Kidney (tissue), 22 donors: ENCODE measurements at places on chromosomes 6 and 20. TPM values are rescaled to one million over a fixed set of nuclear protein-coding genes. Genes with fewer than 3 reads are reported as not detected.

PCK1 gene
- 29.7 TPM for total RNA-seq

ZNF341 gene
- total RNA-seq, result 2.6 TPM

COL9A3 gene
- total RNA-seq, result 4.3 TPM

- no peak overlapping the region for H3K27ac ChIP-seq
- H3K4me3 ChIP-seq, result no peak overlapping the region
Measured at GRCh38 chr6:158795516-158795915, 23.7 kb downstream of the EZR start.

DNA sequence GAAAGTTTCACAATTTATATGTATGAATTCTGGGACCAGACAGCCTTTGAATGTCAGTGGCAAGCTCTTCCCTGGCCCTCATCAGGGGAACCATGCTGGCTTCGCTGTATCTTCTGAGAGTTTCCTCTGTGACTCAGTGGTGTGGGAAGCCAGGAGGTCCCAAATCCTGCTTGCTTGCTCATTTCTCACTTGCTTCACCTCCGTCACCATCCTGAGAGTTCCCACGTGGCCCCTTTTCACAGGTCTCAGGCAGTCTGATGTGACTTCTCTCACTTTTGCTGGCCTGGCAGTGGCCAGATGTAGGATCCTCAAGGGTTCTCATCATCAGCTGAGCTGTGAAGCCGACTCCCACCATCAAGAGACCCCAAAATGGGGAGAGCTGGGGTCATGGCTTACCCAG is 28.4 kb upstream of the RIN2 start:
- DNase-seq, result no peak
- no peak overlapping the region for H3K4me3 ChIP-seq
- no peaks in the 10 kb centered on the region for H3K27me3 ChIP-seq

GRCh38 chr6:70985156-70985555 is 28.3 kb upstream of the B3GAT2 start:
- no peak for DNase-seq
- H3K27ac ChIP-seq, result no peak overlapping the region
- H3K4me3 ChIP-seq, result no peak overlapping the region
- H3K27me3 ChIP-seq, result no peaks in the 10 kb centered on the region
- H3K36me3 ChIP-seq, result no peaks in the 10 kb centered on the region
- H3K4me1 ChIP-seq, result no peaks in the 10 kb centered on the region

GRCh38 chr6:161511447-161512095 is 237.7 kb upstream of the AGPAT4 start:
- no peak for DNase-seq
- no peaks in the 10 kb centered on the region for H3K36me3 ChIP-seq
- H3K4me3 ChIP-seq, result no peak overlapping the region
- H3K4me1 ChIP-seq, result no peaks in the 10 kb centered on the region

DNA sequence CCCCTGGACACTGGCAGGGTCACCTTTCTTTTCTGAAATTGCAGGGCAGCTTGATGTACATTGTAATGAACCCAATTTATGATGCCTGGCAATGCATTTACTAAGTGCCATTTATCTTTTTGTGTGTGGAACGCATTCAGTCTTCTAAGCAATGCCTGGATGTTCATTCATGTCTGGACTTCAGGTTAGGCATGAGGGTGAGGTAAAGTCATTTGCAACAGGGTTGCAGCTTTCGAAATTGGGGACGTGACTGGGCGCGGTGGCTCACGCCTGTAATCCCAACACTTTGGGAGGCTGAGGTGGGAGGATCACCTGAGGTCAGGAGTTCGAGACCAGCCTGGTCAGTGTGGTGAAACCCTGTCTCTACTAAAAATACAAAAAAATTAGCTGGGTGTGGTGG is 134.6 kb downstream of the SOX4 start:
- no peaks in the 10 kb centered on the region for H3K27me3 ChIP-seq
- H3K27ac ChIP-seq, result no peak overlapping the region
- H3K4me3 ChIP-seq, result no peak overlapping the region
- DNase-seq, result no peak

DNA sequence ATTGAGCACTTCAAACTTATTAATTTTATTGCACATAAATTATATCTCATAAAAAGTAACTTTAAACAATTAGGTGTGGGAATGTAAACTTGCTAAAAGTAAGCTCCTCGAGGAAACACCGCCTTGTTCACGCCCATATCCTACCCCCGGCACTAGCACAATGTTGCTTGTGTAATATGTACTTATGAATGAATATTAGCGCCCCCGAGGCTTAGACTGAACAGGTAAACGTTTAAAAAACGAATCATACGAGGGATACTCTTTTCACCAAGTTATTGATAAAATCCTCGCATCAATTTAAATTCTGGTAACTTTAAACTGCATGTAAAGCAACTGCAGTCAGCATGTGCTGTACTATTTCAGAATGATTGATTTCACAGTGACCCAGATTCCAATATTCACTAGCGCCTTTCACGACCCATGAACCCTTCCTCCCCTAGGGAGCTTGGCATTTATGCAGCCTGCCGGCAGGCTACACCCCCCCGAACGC is 637 bp downstream of the TFB1M start:
- no peaks in the 10 kb centered on the region for H3K27me3 ChIP-seq
- DNase-seq, result peak; percentile 62
- peak overlapping the region; percentile 99 for H3K4me3 ChIP-seq
- H3K4me1 ChIP-seq, result no peaks in the 10 kb centered on the region
- H3K27ac ChIP-seq, result peak overlapping the region; percentile 68

DNA sequence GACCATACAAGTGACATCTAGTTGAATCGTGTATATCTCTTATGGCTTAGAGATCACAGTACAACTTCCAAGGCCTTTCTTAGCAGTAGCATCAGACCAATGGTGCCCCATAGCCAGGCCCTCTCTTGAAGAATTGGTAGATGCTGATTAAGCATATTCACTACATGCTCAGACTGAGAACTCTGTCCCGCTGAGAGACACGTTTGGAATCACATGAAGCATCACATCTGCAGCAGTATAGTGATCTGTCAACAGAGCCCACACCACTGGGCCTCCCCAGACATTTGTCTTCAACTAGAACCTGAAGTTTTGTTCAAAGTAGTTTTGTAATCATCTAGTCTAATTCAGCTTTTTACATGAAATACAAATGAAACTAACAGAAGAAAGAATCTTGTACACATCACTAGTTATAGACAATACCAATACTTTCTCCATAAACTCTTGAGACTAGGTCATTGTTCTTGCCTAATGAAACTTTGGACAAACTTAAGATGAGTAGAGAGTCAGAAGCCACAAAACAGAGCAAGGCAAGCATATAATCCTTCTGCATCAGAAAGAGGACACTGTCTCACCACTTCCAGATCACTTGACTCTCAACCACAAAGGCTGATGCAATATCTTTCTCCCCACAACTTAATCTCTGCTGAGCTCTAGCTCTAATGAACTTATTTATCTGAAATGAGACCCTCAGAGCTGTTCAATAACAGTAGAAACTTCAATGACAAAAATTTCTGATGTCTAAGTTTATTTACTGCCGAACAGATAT is 182.7 kb downstream of the TBX18 start:
- H3K27ac ChIP-seq, result no peak overlapping the region
- H3K4me1 ChIP-seq, result no peaks in the 10 kb centered on the region
- H3K4me3 ChIP-seq, result no peak overlapping the region
- no peak for DNase-seq
- no peaks in the 10 kb centered on the region for H3K27me3 ChIP-seq
- H3K36me3 ChIP-seq, result no peaks in the 10 kb centered on the region

- no peaks in the 10 kb centered on the region for H3K4me1 ChIP-seq
- no peaks in the 10 kb centered on the region for H3K36me3 ChIP-seq
- DNase-seq, result no peak
Measured at GRCh38 chr6:56760842-56761241, 118.2 kb upstream of the DST start.

- H3K36me3 ChIP-seq, result no peaks in the 10 kb centered on the region
- no peak for DNase-seq
- no peaks in the 10 kb centered on the region for H3K27me3 ChIP-seq
- H3K4me3 ChIP-seq, result no peak overlapping the region
- H3K27ac ChIP-seq, result no peak overlapping the region
Measured at GRCh38 chr20:38249536-38250310, 10.8 kb downstream of the KIAA1755 start.

DNA sequence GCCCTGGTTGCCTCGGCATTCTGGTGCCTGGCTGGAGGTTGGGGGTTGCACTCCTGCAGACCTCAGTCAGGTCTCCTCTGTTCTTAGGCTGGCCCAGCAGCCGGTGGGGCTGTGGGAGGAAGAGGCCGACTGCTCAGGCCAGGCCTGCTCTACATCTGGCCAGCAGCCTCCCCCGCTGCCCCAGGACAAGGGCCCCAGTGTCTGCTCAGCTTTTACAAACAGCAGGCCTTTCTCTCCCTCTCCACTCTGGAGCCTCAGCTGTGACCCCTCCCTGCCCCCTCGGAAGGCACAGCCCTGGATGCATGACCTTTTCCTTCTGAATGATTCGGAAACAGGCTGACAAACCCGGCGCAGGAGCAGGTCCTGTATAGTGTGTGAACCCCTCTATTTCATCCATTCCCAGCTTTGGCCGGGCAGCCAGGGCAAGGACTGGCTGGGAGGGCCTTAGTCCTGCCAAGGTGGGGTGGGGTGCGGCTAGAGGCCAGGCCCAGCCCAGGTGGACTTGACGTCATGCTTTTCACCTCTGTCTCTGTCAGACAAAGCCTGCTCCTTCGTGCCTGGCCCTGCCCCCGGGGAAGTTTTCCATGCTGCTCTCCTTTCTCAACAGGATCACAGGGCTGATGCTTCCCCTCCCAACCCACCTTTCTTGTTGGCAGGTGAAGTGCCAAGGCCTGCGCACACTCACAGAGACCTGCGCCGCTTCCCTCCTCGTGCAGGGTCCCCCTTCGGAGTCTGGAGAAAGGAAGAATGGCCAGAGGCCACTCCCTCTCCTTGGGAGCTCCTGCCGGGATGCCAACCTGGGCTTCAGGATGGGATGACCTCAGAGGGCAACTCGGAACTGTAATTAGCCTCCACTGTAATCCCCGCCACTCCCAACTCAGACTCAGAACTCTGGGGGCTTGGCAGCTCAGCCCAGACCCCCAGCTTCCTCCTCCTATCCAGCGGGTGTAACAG is 10.1 kb upstream of the ITPR3 start:
- no peak overlapping the region for H3K4me3 ChIP-seq
- H3K27me3 ChIP-seq, result no peaks in the 10 kb centered on the region
- no peaks in the 10 kb centered on the region for H3K36me3 ChIP-seq
- H3K4me1 ChIP-seq, result no peaks in the 10 kb centered on the region
- peak; percentile 66 for DNase-seq

DNA sequence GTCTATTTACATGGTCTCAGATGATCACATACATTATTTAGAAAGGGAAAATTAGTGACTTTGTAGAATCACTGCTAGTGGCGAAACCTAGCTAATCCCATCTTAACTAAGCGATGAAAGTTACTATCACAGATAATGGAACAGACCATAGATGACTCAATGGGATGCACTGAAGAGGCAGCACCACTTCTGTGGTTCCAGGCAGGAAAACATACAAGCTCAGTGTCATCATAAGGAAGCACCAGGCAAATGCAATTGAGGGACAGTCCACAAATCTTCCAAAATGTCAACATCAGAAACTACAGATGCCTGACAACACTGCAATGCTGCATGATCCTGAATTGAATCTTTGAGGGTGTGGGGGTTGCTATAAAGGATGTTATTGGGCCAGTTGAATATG is 15.9 kb upstream of the SNAI1 start:
- no peaks in the 10 kb centered on the region for H3K27me3 ChIP-seq
- no peak overlapping the region for H3K27ac ChIP-seq
- H3K4me3 ChIP-seq, result no peak overlapping the region
- DNase-seq, result no peak

GRCh38 chr6:164928057-164928727 is 381.2 kb downstream of the C6orf118 start:
- peak overlapping the region; percentile 60 for H3K4me3 ChIP-seq
- H3K36me3 ChIP-seq, result no peaks in the 10 kb centered on the region
- no peaks in the 10 kb centered on the region for H3K4me1 ChIP-seq
- H3K27ac ChIP-seq, result no peak overlapping the region
- H3K27me3 ChIP-seq, result no peaks in the 10 kb centered on the region
- DNase-seq, result no peak

GRCh38 chr20:62754122-62754990 is 41.9 kb upstream of the MRGBP start:
- H3K27me3 ChIP-seq, result no peaks in the 10 kb centered on the region
- no peak overlapping the region for H3K27ac ChIP-seq
- no peaks in the 10 kb centered on the region for H3K4me1 ChIP-seq

- H3K36me3 ChIP-seq, result no peaks in the 10 kb centered on the region
- no peak for DNase-seq
- no peaks in the 10 kb centered on the region for H3K27me3 ChIP-seq
- peak overlapping the region; percentile 38 for H3K4me3 ChIP-seq
- H3K4me1 ChIP-seq, result peaks cover 28% of the 10 kb centered on the region
Measured at GRCh38 chr6:35600659-35601125, 88.0 kb upstream of the TULP1 start.

DNA sequence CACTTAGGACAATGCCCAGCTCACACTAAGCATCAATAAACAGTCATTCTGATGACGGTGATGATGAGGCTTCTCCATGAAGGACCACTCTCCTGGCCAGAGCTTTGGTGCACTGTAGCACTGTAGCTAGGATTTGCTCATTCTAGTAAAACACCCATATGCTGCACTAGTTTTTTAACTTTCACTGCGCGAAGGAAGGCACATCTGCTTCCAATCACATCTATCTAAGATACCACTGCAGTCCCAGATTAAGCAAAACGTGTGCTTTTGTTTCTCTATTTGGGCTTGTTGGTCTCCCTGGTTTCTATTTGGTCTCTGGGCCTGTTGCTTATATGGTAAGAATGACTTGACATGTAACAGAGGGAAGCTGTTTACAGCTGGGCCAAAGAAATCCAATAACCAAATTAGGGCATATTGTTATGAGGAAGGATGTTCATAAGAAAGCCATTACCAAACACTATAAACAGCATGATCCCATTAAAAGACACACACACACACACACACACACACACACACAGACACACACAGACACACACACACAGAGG is 62.4 kb downstream of the FAM229B start:
- no peak overlapping the region for H3K4me3 ChIP-seq
- H3K27me3 ChIP-seq, result no peaks in the 10 kb centered on the region
- peak overlapping the region; percentile 41 for H3K27ac ChIP-seq
- no peaks in the 10 kb centered on the region for H3K4me1 ChIP-seq
- DNase-seq, result peak; percentile 28

- H3K4me3 ChIP-seq, result no peak overlapping the region
- DNase-seq, result no peak
- no peaks in the 10 kb centered on the region for H3K27me3 ChIP-seq
- no peaks in the 10 kb centered on the region for H3K4me1 ChIP-seq
- H3K27ac ChIP-seq, result no peak overlapping the region
- H3K36me3 ChIP-seq, result no peaks in the 10 kb centered on the region
Measured at GRCh38 chr6:56349194-56349593, 101.8 kb upstream of the COL21A1 start.
